ENCODE measurements at places on chromosomes 1 and 21.
A peak's percentile ranks its signal among the peaks of the same experiment; 100 is the strongest.

GRCh38 chr1:213274140-213274539, 223.1 kb downstream of the RPS6KC1 start:
- DNase-seq, result no peak

DNA sequence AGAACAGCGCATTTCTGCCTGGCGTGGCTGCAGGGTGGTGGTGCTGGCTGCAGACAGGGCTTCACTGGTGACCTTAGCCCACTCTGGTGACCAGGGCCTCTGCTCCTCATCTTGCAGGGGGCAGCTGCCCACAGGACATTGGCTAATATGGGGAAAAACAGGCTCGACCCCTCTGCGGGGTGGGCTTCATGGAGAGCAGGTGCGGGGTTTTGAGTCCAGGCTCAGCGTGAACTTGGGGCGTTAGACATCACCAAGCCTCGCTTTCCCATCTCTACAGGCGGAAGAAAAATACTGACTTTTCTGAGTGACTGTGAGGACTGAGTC, 24.4 kb downstream of the LHX4 start:
- DNase-seq, result no peak

GRCh38 chr1:230807029-230807428, 59.8 kb downstream of the CAPN9 start:
- no peak for DNase-seq

- no peak for DNase-seq
These were observed 44.3 kb downstream of the SCCPDH start for GRCh38 chr1:246768403-246769020.

- no peak for DNase-seq
These were observed 82.4 kb upstream of the BCL10 start for GRCh38 chr1:85358702-85359438.

DNA sequence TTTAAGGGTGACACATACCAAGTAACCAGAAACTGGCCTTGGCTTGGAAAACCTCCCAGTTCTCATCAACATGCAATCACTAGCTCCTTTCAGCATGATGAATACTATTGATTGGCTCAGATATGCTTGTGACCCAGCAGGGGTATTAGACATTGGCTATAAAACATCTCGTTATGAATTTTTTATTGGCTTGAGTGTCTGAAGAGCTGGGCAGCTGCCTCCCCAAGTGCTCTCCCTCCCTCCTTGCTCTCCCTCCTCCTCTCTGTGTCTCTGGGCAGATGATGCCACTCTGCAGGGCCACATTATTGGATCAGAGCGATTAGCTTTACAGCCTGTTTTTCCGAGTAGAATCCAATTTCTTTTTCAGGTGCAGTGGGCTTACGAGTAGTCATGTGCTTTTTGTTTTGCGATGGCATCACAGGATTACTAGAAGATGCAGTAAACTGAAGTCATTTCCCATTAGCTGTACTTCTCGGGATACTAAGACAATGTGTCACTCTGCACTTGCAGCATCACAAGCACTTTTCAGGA, 79.3 kb upstream of the ATF3 start:
- peak; percentile 62 for DNase-seq

- DNase-seq, result no peak
These were observed 58.3 kb downstream of the ERG start for GRCh38 chr21:38439957-38440356.

- no peak for DNase-seq
These were observed 342.5 kb downstream of the ADGRL2 start for GRCh38 chr1:82143108-82143833.

DNA sequence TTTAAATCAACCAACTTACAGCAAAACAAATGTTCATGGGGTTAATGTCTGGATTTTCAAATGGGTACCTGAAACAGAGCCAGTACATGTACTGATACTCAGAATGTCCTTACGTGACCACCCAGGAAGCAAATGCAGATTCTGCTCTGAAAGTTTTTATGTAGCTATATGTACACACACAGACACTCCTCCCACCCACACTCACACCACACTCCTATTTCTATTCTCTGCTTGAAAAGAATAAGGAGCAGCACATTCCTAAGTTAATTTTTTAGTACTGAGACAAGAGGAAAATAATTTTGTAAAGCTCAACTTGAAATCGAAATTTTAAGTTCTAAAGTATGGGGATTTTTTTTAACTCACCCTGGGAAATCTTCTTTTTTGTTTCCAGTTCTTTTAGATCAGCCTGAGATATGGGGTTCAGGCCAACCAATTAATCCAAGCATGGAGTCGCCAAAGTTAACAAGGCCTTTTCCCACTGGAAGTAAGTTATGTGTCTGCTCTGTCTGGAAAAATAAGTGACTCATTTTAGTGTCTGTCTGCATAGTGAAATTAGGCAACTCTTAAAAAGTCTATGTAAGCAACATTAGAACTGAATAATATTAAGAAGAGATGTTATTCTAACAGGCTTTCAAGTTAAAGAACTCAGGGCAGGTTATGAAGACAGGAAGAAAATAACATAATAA, 75.5 kb upstream of the DYNLT5 start:
- peak; percentile 83 for DNase-seq

DNA sequence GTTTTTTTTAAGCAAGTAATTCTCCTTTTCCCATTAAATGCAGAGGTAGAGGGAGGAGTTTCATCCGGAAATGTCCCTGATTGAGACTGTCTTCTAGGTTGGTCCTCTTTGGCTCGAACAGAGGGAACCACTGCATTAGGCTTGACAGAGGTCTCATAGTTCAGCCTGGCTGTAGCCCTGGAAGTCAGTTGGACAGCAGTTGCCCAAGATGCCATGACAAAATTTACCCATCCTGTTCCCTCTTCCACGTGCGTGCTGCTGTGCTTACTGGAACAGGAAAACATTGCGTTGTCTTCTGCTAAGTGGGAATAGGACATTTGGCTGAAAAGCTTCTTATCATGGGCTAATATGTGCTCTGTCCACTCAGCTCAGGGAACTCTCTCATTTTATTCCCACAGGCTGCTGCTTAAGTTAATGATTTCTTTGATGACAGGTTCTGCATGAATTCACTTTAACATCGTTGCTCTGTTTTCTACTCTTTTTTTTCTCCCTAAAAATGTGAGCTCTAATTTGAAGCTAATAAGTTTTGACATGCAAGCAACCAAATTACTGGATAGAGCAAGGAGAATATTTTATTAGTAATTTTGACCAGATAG, 18.0 kb downstream of the KCNK1 start:
- no peak for DNase-seq

DNA sequence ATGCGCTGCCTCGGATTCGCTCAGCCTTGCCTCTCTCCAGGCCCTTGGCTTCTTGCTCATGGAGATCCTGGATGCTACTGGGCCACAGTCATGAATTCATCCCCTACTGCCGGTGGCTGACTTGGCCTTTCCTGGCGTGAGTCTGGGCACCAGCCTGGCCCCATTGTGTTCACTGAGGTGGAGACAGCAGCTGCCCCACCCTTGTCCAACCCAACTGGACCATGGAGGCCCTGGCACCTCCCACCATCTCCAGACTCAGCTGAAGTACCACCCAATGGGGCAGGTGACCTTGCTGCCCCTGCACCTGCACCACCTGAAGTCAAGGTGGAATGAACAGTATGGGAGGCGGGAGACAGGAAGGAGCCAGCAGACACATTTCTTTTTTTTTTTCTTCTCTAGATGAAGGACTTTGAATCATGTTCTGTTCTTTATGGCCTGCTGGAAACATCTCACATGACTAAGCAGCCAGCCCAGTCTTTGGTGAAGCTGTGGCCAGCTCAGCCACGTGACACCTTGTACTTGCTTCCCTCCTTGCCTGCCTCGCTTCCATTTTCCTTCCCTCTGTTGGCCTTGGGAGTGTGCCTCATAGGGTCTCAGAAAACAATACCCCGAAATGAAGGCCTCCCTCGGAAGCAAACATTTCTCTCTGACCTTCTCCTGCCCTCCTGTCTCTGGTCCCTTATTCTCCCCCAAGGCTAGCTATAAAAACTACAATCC, 3.8 kb upstream of the SLC30A2 start:
- peak; percentile 9 for DNase-seq

- no peak for DNase-seq
These were observed 3.1 kb downstream of the NFASC start for GRCh38 chr1:204873714-204874113.

DNA sequence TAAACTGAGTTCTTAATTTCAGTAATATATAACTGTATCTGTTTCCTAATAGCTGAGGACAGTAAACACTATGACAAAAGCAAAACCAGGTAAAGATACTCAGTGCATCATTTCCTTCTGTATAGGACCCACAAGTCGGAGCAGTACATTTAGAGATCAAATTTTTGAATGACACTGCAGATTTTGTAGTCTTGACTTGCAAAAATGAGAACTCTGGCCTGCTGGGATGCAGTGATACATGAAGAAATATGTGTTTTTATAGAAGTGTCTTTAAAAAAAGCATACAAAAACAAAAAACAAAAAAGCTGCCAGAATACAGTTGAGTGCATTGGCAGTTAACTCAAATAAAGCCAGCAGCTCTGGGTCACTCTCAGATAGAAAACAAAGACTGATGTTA, 19.0 kb downstream of the GART start:
- DNase-seq, result no peak

GRCh38 chr1:16112596-16113555, 39.4 kb upstream of the FAM131C start:
- DNase-seq, result peak; percentile 44

DNA sequence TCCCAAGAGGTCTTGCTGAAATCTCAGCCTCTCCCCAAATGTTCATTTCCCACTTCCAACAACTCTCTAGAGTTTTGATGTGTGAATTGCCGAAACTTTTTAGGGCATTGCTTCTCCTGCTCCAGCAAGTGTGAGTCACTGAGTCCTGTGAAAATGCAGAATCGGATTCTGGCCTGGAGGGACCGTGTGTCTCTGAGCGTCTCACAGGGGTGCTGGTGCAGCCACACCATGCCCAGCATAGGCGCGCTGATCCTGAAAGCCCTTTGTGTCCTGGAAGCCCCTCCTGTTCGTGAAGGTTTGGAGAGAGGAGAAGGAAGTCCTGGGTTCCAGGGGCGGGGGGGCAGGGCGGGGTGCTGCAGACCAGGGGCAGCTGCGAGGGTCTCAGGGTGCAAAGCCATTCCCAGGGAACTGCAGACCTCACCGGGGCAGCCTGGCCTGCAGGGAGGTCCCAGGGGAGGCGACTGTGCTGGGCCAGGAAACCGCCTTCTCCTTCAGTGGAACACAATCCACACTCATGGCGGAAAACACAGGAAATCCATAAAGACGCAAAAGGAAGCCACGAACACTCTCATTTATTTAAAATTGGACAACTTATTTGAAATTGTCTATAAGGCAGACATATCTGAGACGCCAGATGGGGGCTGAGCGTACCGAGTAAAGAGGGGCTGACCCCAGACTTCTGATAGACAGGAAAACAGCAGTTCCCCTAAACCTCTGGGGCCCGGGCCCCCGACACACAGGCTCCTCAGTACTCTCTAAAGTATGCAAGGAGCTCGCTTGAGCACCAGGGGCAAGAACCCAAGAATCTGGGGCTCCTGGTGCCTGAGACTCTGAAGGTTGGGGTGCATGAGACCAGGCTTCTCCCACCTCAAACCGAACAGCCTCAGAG, 43.5 kb upstream of the ADARB1 start:
- no peak for DNase-seq

GRCh38 chr1:162689745-162690671, 57.7 kb downstream of the DDR2 start:
- DNase-seq, result no peak

DNA sequence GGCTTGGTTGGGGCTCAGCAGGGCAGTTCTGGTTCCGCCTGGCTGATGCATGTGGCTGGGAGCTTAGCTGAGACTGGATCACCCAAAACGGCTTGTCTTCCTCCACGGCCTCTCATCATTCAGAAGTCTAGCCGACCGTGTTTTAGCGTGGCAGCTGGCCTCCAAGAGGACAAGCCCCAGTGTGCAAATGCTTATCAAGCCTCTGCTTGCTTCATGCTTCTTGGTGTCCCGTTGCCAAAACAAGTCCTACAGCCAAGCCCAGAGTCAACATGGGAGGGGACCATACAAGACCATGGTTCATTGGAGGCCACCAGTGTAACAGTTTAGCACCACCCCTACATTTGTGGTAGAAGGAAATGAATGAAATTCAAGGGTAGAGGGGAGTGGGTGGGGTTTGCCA, 10.5 kb upstream of the KDF1 start:
- DNase-seq, result no peak

DNA sequence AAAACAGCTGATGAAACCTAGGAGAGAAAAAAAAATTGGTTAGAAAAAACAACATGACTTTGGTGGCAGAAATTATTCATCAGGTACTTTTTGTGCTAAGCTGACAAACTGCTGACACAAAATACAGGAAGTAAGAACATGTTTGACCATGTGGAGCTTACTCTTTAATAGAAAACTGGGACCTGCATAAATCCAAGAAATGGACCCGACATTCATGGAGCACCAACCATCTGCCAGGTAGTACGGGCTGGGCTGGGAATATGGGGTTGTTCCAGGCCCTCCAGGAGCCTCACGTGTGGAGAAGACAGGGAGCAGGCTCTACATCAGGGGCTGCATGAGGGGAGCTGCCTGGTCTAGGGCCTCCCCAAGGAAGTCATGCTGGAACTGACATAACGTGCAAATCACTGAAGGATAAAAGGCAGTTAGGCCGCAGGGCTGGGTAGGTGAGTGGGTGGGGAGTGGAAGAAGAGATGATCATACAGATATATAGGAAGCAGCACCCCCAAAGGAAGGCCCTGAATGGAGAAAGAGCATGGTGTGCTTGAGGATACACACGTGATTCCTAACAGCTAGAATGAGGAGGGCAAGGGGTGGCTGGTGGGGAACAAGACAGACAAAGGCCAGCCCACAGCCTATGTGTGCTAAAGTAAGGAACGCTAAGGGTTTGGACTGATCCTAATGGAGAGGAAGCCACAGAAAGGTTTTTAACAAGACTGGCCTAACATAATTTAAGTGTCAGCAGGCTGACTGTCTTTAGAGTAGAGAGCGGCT, 26.1 kb downstream of the CD58 start:
- DNase-seq, result no peak

DNA sequence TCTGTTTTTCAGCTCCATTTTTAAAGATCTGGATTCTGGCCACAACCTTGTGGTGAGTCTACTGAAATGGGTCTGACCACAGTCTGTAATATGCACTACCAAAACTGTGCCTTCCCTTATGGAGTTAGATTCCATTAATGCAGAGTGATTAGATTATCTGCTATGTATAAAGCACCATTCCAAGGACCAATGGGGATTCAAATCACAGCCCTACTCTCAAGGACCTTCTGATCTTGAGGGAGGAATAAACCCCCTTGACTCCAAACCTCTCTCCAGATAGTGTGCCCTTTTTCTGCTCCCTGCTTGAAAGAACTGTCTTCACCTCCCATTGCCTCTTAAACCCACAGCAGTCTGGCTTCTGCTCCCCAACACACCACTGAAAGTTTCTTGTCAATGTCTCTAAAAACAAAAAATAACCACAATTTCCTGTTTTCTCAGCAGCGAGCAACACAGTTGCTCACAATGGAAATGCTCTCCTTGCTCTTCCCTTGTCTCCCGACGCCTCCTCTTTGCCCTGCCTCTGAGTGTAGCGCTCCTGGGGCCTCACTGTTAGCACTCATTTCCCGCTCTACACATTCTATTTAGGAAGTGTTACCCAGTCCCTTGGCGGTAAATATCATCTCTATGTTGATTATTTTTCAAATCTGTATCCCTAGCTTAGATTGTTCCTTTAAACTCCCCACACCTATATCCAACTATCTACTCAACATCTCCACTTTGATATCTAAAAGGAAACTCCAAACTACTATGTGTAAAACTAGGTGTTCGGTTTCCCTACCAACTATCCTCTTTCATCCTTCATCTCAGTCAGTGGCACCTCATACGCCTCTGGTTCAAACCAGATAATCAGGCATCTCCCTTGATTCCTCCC, 13.6 kb downstream of the PCNX2 start:
- DNase-seq, result peak; percentile 82

- no peak for DNase-seq
These were observed 94.4 kb downstream of the SH3GLB1 start for GRCh38 chr1:86798608-86799291.

- DNase-seq, result peak; percentile 51
These were observed 41.2 kb upstream of the CR1L start for GRCh38 chr1:207603777-207604176.

- DNase-seq, result no peak
These were observed 24.6 kb downstream of the ATF3 start for GRCh38 chr1:212633161-212633560.
